Spinal cord (tissue), 10 donors: ENCODE measurements at places on chromosomes 2 and 18. TPM values are rescaled to one million over a fixed set of nuclear protein-coding genes. Genes with fewer than 3 reads are reported as not detected.

The KCNG2 gene
- 1.4 TPM for total RNA-seq

The HOXD1 gene
- total RNA-seq, result 0.66 TPM

The CTIF gene
- 32.5 TPM for total RNA-seq

The UGT1A8 gene
- total RNA-seq, result not detected

The LYG1 gene
- total RNA-seq, result 2.1 TPM

The CRACDL gene
- total RNA-seq, result 1.9 TPM

The EMILIN1 gene
- total RNA-seq, result 46.2 TPM

The CAPN14 gene
- 0.28 TPM for total RNA-seq
